ENCODE measurements at places on chromosomes 11 and 22.
A peak's percentile ranks its signal among the peaks of the same experiment; 100 is the strongest.

GRCh38 chr22:45524966-45525365 is 22.3 kb downstream of the FBLN1 start:
- DNase-seq = no peak

DNA sequence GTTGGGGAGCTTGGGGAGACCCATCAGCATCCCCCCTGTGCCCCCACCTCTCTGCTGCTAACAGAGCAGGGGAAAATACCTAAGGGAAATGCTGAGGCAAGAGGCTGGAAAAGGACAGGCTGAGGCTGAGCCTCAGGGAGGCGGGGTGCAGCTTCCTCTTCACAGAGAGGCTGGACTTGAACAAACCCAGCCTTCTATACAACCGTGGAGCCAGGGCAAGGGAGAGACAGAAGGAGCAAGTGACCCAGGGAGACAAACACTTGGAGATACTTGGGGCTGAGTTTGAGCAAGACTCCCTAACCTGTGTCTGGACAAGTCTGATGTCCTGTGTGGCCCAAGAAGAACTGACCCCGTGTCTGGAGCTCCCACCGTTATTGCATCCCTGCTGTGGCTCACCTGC is at the start of gene SLCO2B1:
TSS of gene SLCO2B1 (plus strand) at position 229 of the 400 bp plus-strand sequence. CDS start 275 bp downstream, outside the sequence.
- DNase-seq = no peak

DNA sequence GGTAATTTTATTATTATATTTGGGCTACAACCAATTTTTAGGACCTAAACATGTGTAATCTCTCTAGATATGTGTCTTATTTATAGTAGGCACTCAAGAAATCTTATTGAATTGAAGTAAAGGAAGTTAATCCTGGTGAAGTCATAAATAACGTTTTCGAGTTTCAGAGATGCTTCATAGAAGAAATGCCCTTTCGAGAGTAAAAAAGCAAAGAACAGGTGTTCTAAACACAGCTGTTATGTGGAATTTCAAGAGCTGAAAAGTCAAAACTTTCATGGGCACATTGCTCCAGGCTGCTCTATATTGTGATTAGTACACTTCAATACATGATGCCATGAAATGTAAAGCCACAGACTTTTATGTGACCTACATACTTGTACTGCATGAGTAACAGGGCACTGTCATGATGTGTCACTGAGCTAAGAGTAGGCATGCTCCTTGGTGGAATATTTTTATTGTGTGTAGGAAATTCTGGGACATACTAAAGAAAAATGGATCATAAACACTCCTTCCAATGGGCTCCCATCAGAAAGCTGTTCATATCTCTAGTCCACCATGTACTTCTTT is 7.2 kb upstream of the ELMOD1 start:
- no peak for DNase-seq

DNA sequence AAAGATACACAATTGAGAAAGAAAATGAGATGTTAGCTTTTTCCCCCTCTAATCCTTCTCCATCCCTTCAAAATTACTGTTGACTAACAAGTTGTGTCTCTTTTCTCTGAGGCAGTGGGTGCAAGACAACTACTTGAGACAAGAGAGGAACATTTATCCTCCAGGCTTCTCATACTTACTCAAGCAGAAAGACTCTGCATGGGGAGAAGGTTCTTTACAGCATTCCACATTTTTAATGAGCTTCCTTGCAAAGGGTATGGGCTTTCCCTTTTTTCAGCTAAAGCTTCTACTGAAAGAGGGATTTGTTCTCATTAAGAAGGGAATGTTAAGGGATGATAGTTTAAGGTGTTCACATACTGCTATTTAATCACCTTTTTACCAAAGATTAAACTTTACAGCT is 47.8 kb downstream of the PAX6 start:
- no peak for DNase-seq

- no peak for DNase-seq
These were observed 225.0 kb downstream of the JRKL start for GRCh38 chr11:96614846-96615245.

GRCh38 chr11:44988981-44989635 is 38.4 kb upstream of the TP53I11 start:
- DNase-seq = no peak

- no peak for DNase-seq
These were observed 17.6 kb downstream of the KCNC1 start for GRCh38 chr11:17752144-17752543.

DNA sequence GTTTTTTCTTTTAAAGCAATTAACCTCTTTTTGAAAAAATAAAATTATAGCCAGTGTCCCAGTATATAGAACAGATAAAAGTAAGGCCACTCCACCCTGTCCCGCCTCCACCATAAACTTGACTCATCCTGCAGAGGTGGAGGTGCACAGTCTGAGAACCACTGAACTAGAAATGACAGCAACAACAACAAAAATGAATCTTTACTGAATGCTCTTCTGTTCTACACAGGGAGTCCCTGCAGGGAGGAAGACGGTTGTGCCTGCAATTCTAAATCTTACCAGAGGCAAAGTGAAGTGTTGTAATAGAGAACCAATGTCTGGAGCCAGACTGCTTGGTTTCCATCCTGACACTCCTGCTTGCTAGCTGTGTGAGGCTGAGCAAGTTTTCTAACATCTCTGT is 162.3 kb downstream of the FBXO7 start:
- no peak for DNase-seq

GRCh38 chr11:119791047-119791446 is 62.0 kb upstream of the NECTIN1 start:
- DNase-seq = no peak

GRCh38 chr11:72069787-72070251 is 10.5 kb downstream of the NUMA1 start:
- DNase-seq = peak; percentile 84

DNA sequence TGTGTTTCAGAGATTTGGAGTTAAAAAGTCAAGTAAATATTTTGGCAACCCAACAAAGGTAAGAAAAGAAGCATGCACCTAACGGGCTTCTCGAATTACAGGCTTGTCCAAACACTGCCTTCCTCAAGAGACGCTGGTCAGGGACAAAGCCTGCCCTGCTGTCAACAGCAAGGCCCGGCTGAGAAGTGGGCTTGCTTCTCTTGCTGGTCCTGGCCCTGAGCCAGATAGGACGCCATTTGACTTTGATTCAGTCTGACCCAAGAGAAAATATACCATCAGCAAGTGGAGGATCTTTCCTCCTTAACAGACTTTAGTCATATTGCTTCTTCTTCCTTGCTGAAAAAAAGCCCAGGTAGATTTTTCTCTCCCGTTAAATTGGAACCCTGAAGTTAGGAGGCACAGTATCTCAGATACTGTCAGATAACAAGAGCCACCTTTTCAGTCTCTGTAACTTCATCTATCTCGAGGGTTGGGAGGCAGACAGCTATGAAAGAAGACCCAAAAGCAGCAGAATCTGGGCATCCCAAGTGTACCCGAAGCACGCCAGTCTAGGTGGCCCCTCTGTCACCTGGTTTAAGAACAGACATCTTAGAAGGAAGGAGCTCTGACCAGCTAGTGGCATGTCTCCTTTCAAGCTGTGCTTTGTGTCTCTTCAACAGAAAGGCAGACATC is 57.5 kb downstream of the C22orf31 start:
- DNase-seq = no peak

DNA sequence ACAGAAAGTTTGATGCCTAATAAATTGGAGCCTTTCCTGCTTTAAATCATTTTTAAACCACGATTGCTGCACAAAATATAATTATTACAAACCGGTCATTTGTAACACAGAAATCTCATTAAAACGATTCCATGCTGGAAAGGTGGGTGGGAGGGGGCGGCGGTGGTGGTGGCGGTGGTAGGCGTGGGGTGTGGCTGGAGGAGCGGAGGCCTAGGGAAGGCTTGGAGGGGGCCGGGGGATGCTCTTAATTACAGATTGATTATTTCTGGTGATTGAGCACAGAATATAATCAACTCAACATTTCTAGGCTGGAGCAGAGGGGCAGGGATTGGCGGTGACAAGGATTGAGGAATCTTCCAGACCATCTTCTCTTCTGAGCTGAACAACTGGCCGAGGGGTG is 157.5 kb downstream of the TRIM29 start:
- no peak for DNase-seq

DNA sequence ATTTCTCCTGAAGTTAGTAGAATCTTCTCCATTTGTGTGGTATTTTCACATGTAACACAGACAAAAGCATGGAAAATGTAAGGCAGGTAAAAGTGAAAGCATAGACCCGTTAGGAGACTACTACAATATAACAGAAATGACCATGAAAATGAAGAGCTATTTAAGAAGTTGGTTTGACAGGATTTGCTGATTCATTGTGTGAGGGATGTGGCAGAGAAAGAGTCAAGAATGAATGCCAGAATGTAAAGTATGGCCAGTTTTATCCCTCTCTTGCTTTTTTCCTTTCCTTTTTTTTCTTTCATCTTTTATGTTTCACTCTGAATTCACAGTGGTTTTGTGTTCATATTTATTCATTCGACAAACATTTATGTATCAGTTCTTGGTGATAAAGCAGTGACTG is 115.9 kb downstream of the ARFGAP2 start:
- peak; percentile 53 for DNase-seq

DNA sequence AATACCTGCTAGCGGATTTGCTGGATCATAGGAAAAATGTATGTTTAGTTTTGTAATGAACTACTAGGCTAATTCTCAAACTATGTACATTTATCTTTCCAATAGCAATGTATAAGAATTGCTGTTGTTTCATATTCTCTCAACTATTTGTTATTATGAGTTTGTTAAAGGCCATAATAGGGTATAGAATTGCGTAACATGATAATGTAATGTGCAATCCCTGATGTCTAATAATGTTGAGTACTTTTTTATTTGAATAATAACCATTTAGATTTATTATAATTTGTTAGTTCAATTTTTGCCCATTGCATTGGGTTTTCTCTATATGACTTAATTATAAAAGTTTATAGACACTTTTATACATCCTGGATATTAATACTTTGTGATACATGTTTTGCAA is 801.6 kb downstream of the LUZP2 start:
- no peak for DNase-seq

Measured in NB4 (cell line).